ENCODE measurements at places on chromosomes 5 and 9.
A peak's percentile ranks its signal among the peaks of the same experiment; 100 is the strongest.

GRCh38 chr5:139676951-139677735 lies 29.0 kb downstream of the CXXC5 start:
- DNase-seq = no peak

GRCh38 chr9:30846651-30847050 lies 1537.8 kb upstream of the ACO1 start:
- no peak for DNase-seq

- no peak for DNase-seq
Measured at GRCh38 chr9:97293818-97294217, 13.6 kb upstream of the CCDC180 start.

DNA sequence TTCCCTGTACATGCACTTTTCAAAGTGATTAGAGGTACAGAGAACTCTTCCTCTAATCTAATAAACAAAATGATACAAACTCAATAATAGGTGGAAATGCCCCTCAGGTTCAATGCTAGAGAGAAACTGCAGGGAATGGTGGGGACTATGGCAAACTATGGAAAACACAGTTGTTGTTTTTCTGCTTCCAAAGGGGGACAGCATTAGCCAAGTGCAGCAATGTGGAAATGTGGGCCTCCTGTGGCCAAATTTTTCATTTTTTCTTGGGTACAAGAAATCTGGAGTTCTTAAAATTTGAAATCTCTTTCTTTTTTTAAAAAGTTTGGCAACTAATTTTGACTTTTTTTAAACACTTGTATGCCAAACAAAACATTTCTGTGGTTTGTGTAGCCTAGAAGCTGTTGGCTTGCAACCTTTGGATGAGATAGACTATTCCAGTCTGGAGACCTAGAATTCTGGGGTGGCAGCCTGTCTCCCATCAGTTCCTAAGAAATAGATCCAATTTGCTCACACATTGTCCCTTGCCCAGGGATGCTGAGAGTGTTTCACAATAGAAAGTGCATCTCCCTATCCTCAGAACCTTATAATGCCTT lies 218.6 kb downstream of the PAPPA start:
- no peak for DNase-seq

DNA sequence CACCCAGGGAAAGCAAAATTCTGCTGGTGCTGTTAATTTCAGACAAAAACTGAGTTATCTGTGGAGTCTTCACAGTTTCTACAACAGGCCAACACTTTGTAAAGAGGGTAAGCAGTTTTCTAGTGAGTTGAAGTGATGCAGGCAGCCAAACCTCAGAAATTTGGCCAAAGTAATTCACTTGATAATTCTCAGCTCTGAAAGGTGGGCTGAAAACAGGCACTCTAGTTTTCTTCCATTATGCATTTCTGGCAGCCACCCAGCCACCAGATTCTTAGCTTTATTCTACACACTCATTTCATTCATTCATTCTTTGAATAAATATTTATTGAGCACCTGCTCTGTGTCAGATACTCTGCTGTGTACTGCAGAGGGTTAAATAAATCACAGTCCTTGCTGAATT lies 184.2 kb downstream of the RAB3C start:
- DNase-seq = no peak

DNA sequence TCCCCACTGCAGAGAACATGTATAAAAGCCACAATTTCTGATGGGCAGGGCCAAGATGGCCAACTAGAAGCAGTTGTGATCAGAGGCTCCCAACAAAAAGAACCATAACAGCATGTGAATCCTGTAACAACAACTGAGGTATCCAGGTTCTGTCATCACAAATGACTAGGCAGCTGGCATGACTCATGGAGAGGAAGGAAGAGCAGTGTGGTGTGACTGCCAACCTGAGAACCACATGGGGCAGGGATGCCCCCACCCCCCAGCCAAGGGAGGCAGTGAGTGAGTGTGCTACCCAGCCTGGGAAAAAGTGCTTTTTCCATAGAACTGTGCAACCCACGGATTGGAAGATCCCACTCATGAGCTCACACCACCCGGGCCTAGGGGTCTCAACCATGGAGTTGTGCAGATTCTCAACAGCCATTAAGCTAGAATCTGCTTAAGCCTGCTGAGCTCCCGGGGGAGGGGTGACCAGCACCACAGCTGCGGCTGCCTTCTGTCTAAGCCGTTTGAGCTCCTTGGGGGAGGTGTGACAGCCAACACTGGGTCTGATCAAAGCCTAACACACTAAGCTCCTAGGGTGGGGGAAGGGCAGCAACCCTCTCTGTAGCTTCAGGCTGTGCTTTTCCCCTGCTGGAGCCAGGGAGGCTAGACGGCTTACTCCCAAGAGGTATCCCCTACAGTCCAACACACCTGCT lies 80.1 kb upstream of the DMAC1 start:
- DNase-seq = peak; percentile 12

DNA sequence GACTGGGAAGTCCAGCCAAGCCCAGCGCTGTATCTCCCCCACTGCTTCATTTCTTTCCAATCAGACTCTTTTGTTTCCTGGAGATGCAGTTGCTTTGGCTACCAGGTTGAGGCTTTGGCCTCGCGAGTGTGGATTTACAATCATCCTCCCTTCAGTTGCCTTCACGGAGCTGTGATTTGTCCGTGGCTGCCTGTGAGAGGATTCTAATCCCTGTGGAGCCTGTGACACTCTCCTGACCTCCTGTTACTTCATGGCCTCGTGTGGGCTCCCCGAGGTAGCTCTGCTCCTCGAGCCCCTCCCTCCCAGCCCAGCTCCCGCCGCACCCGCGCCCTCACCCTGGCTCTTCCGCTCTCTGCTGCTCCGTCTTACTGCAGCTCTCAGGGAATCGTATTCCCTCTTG lies 107.2 kb upstream of the STC2 start:
- no peak for DNase-seq

DNA sequence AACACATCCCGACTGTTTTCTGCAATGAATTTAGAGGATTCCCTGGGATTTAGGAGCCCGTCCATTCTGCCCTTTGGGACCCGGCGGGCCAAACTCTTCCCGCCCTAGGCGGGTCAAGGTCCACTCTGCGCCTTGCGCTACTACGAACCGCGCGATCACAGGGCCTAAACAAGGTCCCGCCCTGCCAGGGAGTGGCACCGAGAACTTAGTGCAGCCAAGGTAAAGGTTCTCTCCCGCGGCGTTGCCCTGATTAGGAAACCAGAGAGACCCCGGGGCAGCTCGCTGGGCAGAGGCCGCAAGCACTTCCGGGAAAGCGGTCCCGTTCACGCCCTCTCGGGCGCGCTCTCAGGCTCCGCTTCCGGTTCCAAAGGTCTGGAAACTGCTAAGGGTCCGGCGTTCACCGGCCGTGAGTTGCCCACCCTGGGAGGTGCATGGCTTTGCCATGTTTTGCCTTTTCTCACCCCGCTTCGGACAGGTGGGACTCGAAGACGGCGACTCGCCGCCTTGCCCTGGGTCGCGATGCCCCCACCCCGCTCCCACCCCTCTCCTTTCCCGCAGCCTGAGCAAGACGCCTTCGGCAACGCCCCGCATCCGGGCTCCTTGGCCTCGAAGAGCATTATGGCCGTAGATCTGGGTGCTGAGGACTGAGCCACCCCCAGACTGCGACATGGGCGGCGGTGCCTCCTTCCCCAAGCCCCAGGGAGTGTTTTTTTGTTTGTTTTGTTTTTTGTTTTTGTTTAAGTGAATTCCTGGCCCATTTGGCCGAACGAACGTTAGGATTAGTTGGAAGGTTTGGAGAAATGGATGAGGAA lies 23.4 kb downstream of the HNRNPK start:
- peak; percentile 47 for DNase-seq

DNA sequence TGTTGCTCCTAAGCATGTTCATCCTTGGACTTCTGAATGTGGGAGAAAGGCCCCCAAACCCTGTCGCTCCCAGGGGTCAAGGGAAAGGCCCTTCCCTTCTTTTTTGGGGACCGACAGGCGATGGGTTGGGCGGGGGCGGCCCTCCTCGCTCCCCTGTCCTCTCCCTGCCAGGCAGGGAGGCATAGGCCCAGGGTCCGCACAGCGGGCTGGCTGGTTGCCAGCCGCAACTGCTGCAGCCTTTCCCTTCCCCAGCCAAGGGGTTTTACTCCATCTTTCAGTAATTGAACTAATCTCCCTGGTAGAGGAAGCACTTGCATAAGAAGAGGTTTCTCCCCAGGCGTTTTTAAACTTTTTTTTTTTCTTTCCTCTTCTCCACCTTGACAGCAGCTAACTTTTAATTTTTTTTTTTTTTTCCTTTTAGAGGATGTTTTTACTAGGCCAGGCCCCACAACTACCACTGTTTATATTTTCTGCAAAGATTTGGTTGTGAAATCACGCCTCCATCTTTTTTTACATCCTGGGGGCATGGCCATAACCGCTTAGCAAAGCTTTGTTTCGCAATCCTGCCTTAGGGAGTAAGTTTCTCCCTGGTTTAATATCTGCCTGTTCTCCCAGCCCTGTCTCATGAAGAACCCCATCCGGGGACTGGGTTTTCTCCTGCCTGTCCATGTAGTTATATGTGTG lies 216.9 kb upstream of the ZNF608 start:
- DNase-seq = no peak

GRCh38 chr5:10611290-10611689 lies 47.4 kb downstream of the ANKRD33B start:
- no peak for DNase-seq

DNA sequence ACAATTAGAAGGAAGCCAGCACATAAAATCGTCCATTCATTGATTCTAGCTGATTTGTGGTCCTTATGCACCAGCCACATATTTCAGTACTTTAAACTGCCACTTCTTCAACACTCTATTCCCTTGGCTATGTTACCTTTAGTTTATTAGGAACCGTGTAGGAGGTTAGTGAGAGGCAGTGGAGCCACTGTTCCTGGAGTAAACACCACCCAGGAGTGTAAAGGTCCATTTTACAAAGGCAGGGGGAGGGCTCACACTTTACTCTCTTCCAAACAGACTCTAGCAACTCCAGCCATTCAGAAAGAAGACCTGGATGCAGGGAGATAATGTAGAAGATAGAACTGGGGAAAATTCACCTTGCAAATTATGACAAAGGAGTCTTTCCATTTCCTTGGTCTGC lies 170.2 kb upstream of the RPS23 start:
- no peak for DNase-seq

- no peak for DNase-seq
Measured at GRCh38 chr9:16132513-16132912, 579.7 kb downstream of the CCDC171 start.

- no peak for DNase-seq
Measured at GRCh38 chr5:34976347-34976746, 47.0 kb downstream of the DNAJC21 start.

DNA sequence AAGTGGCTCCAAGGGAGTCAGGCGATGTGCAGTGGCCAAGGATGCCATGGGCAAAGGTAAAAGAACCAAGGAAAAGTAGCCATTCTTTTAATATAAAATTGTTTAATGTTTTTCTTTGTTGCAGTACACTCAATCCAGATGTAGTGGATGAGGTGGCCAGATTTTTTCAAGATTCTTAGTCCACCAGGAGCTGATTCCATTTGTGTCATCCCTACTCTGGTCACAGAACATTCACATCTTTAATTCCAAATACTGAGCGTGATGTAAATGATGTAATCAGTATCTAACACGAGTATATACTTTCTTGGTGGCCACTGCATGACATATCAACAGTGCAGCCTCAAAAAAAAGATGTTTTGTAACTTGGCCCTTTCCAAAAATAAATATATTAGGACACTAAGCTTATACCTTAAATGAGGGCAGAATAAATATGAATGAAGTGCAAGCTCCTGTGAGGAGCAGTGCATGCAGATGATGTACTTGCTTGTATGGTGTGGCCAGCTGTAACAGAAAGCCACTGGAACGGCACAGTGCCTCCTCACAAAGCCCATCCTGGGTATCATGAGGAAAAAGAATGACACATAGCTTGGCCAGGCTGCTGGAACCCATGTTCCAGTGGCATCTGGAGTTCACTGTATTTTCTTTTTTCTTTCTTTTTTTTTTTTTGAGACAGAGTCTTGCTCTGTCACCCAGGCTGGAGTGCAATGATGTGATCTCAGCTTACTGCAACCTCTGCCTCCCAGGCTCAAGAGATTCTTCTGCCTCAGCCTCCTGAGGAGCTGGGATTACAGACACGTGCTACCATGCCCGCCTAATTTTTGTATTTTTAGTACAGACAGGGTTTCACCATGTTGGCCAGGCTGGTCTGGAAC lies 6.5 kb upstream of the SPATA24 start:
- no peak for DNase-seq

DNA sequence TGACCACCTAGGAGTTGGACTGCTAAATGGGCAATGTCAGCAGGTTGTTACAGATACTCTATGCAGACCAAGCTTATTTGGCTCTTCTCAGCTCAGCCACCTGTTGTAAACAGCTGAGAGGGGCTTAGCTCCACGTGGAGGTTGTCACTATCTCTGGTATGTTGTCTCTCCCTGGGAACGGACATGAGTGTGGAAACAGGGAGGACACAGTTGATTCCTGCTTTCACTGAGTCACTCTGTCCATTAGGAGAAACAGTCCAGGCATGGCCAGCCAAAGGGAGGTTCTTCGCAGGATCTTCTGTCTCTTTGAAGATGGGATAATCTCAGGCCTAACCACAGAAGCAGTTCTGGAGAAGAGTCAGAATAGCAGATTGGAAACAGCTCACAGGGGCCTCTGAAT lies 121.2 kb downstream of the PALM2AKAP2 start:
- DNase-seq = no peak

DNA sequence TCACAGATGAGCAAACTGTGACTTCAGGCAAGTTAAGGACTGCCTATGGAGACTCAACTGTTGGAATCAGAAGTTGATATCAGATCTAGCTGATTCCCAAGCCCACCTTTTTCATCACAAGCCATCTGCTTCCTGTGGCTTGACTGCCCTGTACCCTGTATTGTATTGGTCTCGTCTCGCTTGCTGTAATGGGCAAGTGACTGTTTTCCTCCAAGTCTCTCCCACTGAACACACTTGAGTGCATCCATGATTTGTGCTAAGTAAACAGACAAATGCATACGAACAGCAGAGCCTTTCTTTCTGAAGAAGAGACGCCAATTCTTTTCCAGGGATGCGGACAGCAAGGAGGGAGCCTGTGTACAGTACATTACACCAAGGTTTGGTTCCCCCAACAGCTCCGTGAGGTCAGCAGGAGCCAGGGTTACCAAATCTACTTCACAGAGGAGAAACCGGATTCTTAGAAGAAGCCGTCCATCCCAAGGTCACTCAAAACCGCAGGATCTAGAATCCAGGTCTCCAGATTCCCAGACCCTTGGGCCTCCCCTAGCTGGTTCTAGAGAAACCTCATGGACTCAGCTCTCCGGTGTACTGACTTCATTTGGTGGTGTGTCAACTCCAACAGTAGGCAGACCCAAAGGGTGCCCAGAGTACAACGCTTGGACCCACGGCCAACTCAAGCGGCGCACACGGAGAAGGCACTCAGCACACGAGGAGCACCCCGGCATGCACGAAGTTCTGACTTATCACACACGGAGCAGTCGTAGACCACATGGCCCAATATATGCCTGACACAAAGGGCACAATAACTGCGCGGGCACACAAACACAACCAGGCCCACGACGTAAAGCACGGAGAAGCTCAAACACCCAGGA lies 1.1 kb downstream of the BAG1 start:
- no peak for DNase-seq

DNA sequence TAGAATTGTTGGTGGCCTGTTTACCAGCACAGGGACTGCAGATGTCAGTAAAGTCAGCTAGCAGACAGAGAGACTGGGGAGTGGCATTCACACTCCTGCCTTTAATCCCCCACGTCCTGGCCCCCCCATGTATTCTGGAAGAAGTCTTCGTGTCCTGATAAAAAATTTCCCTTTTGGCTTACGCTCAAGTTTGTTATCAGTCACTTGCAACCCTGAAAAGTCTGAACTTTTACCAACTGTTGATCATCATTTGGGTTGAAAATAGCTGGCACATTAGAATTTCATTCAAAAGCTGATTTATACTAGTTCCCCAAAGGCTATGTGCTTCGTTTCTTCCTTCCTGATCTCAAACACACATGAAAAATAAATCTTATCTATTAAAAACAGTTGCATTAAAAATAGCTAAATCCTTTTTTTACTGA lies 5.8 kb upstream of the CRHBP start:
- DNase-seq = no peak
